ENCODE measurements at places on chromosomes 3 and 15.

DNA sequence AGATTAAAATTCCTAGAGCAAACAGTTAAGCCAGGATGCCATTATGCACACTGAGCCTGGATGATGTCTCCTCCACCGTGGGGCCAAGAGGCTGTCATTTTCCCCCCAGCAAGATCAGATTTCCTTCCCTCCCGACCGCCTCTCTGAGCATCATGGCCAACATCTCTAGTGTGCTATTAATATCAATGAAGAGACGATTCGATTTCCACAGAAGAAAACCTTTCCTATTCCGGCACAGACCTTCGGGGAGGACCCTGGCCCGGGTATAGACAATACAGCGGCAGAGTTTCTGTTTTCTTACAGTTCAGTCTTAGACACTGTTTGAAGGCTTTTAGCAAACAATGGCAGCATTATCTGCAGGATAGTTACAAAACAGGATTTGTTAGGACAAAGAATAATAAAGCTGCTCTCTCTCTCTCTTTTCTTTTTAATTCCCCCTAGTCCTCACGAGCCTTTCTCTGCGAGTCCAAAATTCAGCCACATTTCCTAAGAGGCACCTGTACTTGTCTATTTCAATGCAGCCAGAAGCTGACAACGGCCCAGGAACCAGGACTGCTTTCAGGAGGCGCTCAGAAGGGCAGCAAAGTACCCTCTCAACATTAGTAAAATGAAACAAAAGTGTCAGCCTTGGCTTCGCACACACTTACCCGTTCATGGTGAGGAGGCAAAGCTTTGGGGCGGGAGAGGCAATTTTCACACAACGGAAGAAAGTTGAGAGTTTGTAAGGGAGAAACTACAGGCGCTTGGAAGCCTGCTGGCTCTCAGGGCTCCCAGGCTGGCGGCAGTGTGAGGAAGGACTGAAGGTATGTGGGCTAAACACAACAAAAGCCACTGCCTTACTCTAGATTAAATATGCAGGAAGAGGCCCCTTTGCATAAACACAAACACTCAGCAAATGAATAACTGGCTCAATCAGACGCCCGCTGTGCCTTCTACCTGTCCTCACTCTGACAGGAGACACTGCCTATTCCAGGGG, 278.0 kb downstream of the FOXP1 start:
- no peak for DNase-seq

- no peak for DNase-seq
These were observed 21.8 kb upstream of the KCNMB2 start for GRCh38 chr3:178514401-178514800.

DNA sequence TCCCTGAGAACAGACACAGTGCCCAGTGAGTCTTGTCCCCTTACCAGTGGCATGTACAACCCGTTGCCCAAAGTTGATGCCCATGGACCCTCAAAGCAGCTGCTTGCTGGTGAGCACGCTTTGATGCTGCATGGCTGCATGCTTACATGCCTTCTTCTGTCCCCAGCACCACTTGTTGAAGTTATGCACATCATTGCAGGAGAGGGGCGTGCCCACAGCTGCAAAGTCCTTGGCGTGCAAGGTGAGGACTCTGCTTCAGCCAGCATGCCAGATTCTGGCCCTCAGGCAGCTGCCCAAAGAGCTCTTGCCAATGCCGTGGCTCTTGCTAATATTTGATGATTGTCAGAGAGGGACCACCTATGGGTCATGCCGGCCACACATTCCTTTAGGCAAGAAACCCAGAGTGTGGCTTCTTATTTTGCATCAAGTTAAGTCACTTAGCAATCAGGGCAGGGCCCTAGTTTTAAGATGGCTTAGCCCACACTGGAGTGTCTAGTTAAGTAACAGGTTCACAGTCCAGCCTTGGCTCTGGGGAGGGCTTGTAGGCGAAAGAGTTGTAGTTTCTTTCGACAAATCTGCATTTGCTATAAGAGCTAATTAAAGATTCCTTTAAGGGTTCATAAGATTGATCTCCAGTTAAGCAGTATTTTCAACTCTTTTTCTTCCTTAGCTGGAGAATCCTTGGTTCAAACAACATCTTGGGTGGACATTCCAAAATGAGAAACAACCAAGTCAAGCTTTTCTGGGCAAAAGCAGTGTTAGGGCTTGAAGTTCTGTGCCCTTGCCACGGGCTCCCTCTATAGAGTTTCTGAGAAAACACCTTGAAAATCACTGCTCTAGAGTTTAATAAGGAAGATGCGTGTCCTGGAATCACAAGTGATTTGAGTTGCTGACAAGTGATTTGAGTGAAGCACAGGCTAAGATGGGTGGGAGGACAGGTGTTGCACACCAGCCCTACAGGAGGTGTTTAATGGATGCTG, 128.6 kb downstream of the SLCO3A1 start:
- no peak for DNase-seq

DNA sequence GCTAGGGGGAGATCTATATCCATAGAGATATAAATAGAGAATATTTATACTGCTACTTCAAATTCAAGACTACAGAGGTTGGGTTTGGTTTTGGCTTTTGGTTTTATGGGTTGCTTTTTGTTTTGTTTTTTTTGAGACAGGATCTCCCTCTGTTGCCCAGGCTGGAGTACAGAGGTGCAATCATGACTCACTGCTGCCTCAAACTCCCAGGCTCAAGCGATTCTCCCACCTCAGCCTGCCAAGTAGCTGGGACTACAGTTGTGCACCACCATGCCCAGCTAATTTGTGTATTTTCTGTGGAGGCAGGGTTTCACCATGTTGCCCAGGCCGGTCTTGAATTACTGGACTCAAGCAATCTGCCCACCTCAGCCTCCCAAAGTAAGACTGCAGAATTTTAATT, 3.9 kb upstream of the UBL7 start:
- no peak for DNase-seq

DNA sequence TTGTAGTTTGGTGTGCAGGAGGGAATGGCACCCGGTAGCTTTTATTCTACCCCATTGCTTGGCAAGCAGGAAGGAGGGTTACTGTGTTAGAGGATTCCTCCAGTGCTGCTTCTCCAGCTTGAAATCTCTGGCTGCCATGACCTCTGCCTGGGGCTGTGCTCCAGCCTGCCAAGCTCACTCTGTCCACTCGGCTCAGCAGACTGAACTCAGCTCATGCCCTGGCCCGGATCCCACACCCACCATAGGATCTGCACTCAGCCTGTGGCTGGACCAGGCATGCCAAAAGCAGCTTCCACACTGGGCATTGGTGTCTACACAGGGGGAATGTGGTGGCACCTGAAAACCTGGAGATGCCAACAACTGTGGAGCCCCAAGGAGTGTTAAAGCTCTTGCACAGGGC, 26.3 kb downstream of the CLDN16 start:
- DNase-seq = no peak

DNA sequence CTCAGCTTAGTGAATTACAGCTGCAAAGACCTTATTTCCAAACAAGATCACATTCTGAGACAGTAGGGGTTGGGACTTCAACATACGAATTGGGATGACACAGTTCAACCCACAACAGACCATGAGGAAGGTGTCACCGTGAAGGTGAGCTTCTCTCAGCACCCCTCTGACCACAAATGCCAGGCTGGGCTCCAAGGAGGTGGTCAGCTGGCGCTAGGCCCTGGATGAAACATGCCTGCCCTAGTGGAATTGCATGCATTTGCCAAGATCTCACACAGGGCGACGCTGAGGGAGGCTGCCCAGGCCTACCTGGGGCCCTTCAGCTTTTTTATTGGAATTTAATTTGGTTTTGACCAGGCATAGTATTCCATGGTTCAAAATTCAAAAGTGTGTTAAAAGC, 1.8 kb downstream of the CFAP100 start:
- no peak for DNase-seq

- DNase-seq = no peak
These were observed 592 bp downstream of the PGPEP1L start for GRCh38 chr15:99006904-99007495.

GRCh38 chr15:58873267-58873666, 60.2 kb downstream of the SLTM start:
- no peak for DNase-seq

GRCh38 chr3:136250903-136251460, 842 bp downstream of the PCCB start:
- no peak for DNase-seq

DNA sequence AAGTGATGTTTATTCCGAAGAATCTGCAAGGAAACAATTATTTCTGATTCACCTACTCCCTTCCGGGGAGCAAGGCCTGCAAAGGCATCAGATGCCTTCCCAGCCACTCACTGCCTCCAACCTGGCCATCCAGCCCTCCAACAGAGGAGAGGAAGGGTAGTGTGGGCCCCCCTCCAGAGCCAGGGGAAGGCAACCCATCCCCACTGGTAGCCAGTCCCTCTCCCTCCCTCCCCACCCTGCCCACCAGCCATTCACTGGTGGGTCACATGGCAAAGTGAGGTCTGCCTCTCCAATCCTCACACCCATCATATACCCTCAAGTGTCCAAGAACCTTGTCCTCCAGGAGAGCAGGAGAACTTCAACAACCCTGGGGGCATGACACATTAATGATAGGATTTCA, 2.4 kb upstream of the VIPR1 start:
- DNase-seq = no peak

GRCh38 chr3:190780524-190780923, 82.0 kb downstream of the GMNC start:
- DNase-seq = no peak

DNA sequence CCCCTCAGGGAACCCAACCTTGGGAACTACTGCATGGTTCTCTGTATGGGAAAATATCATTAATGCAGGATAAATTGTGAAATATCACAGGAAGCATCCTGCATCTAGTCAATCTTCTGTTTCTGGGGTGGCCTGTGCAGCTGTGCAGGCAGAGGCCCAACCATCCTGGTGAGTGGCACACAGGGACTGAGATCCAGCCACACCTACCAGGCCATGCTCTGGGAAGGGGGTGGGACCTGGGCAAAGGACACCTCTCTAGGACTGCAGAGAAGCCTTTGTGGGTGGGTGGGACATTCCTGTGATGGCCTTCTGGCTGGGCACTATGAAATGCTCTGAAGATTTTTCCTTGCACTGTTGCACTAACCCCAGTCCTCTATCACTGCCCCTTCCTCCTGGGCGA, 26.8 kb downstream of the CCRL2 start:
- DNase-seq = no peak

DNA sequence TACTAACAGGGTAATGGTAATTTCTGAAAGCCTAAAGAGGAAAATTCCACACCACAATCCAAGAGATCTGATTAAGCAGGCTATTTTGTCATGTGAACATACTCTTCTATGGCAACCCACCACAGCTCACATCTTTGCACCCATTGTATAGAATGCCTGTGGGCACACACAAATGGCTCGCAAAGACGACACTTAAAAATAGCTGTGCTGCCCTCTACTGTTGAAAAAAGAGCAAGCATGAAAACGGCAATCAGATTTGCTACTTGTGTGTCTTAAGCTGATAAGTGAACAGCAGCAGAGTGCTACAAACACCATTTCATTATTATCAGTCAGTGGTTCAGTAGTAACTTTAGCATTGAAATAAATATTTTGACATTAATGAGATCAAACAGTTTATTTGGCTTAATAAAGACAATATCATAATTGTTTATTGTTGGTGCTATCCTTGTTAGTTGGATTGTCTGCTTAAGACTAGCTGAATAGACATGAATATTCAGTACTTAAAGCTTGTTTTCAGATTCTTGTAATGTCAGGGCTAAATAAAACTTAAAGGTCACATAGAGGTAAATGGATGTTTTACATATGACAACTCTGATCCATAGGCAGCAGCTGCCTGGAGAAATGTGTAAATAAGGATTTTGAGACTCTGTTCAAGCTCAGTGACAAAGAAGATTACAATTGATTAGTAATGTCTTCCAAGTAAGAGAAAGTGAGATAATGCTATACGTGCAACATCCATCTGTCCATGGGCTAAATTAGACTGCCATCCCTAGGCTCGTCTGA, 199.1 kb downstream of the LRRN1 start:
- peak; percentile 9 for DNase-seq

DNA sequence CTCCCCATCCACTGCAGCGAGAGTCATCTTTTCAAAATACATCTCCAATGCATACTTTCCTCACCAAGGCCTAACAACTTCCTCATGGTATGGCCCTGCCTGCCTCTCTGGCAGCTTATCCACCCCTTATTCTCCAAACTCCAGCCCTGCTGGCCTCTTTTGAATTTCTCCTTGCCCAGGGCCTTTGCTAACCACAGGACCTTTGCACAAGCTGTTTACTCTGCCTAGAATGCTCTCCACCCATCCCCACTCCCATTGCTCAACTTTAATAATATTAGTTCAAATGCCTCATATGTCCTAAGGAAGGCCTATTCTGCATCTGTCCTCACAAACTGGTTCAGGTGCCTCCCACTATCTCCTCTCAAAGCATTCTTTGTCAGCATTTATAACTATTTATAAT, 230.7 kb downstream of the CADPS start:
- no peak for DNase-seq

DNA sequence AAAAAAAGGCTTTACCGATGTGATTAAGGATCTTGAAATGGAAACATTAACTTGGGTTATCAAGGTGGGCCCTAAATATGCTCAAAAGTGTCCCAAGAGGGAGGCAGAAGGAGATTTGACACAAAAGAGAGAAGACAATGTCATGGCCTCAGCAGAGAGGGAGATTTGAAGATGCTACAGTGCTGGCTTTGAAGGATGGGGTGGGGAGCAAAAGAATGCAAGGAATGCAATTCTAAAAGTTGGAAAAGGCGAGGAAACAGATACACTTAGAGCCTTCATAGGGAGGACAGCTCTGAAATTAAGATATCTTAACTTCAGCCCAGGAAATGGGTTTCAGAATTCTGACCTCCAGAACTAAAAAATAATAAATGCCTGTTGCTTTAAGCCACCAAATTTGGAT, 314.5 kb upstream of the CCDC54 start:
- DNase-seq = no peak

DNA sequence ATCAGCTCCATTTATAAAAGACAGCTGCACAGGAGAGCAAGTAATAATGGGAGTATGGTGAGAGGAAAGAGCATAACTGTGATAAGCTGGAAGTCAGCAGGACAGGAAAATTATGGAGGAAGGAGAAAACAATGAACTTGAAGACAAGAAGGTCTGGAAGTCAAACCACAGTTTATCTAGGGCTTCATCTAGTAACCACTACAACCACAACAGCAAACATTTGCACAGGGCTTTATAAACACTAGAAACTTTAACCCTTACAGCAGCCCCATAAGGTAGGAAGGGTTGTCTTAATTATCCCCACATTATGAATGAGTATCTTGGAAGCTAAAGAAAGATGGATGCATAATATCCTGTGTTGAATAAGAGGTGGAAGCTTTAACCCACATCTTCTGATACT, 820.8 kb downstream of the IGSF11 start:
- DNase-seq = no peak

- DNase-seq = no peak
These were observed 15.0 kb upstream of the LTF start for GRCh38 chr3:46479696-46480095.

GRCh38 chr15:92343924-92344643, 49.6 kb upstream of the ST8SIA2 start:
- peak; percentile 67 for DNase-seq
